ENCODE measurements at places on chromosomes 2 and 18. TPM values are rescaled to one million over a fixed set of nuclear protein-coding genes. Genes with fewer than 3 reads are reported as not detected.

- H3K4me3 ChIP-seq = no peak overlapping the region
- no peak overlapping the region for H3K27ac ChIP-seq
- no peaks in the 10 kb centered on the region for H3K27me3 ChIP-seq
- H3K36me3 ChIP-seq = no peaks in the 10 kb centered on the region
- no peak for DNase-seq
Observed at GRCh38 chr18:7987284-7987976, 420.3 kb downstream of the PTPRM start.

GRCh38 chr2:38997781-38998180, 108.1 kb downstream of the ARHGEF33 start:
- no peak overlapping the region for H3K4me3 ChIP-seq
- H3K27ac ChIP-seq = no peak overlapping the region
- H3K27me3 ChIP-seq = no peaks in the 10 kb centered on the region
- no peaks in the 10 kb centered on the region for H3K4me1 ChIP-seq

- no peaks in the 10 kb centered on the region for H3K36me3 ChIP-seq
- DNase-seq = no peak
- H3K4me3 ChIP-seq = no peak overlapping the region
- no peak overlapping the region for H3K27ac ChIP-seq
- no peaks in the 10 kb centered on the region for H3K27me3 ChIP-seq
- no peaks in the 10 kb centered on the region for H3K4me1 ChIP-seq
Observed at GRCh38 chr2:65577654-65578053, 145.3 kb upstream of the SPRED2 start.

GRCh38 chr18:45540125-45540524, 75.2 kb upstream of the SLC14A2 start:
- no peak overlapping the region for H3K4me3 ChIP-seq
- H3K27ac ChIP-seq = no peak overlapping the region
- H3K27me3 ChIP-seq = no peaks in the 10 kb centered on the region
- DNase-seq = no peak
- H3K36me3 ChIP-seq = no peaks in the 10 kb centered on the region

- DNase-seq = no peak
- H3K36me3 ChIP-seq = peaks cover 39% of the 10 kb centered on the region
- H3K4me1 ChIP-seq = no peaks in the 10 kb centered on the region
- H3K27ac ChIP-seq = no peak overlapping the region
- H3K4me3 ChIP-seq = no peak overlapping the region
- H3K27me3 ChIP-seq = no peaks in the 10 kb centered on the region
Observed at GRCh38 chr2:11215407-11215806, 60.1 kb downstream of the SLC66A3 start.

DNA sequence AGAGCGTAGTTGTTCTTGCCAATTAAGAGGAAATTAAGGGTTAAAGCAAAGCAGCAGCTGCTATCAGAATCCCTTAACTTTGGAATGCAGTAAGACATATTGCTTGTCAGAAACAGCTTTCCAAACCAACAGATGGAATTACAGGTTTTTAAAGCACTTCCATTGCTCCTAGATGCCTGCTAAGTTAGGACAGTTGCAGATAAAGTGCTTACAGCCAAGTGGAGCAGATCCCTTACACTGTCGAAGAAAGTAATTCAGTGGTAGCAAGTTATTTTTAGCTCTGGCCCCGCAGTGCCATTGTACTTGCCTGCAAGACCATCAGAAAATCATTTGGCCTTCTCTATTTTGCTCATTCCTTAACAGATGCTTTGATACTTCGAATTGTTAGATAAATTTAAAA, 5.4 kb downstream of the PDK1 start:
- no peak overlapping the region for H3K4me3 ChIP-seq
- H3K27ac ChIP-seq = no peak overlapping the region
- H3K36me3 ChIP-seq = peaks cover 41% of the 10 kb centered on the region
- H3K4me1 ChIP-seq = peaks cover 11% of the 10 kb centered on the region

DNA sequence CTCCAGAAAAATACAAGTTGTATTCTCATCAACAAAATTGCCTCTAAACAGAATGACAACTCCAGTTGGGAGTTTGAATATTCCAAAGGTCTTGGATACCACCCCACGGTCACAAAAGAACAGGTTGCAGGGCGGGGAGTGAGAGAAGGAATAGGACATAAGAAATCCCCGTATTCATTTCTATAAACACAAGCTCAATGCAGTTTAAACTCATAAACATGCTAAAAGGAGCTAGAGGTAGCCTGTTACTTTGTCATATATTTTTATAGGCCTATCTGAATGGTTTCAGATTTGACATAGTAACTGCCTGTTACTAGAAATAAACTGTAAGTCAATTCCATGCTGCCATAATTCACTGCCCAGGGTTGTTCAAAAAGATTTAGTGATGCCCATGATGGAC, 567.5 kb downstream of the BCL11A start:
- no peaks in the 10 kb centered on the region for H3K36me3 ChIP-seq
- DNase-seq = no peak
- no peak overlapping the region for H3K4me3 ChIP-seq
- no peak overlapping the region for H3K27ac ChIP-seq
- no peaks in the 10 kb centered on the region for H3K4me1 ChIP-seq

DNA sequence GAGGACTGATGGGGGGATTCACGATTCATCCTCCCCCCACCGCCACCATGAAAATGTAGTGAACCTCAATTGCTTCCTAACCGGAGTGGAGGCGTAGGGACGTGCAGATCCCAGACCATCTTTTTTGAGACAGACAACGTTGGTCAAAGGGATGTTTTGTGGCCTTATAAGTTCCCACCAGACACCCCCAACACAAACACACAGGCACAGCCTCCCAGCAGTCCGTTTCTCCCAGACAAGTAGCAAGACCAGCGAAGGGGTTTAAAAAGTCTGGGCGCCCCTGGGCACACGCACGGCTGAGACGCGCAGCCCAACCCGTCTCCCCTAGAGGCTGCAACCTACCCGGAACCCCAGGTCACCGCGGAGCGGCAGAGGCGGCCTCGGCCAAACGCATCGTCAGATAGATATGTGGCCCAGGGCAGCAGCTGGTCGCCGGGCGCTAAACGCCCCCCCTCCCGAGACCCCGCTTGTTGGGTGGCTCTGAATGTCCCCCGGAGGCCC, 1.3 kb downstream of the GBX2 start:
- H3K27me3 ChIP-seq = peaks cover 80% of the 10 kb centered on the region
- no peaks in the 10 kb centered on the region for H3K36me3 ChIP-seq
- no peaks in the 10 kb centered on the region for H3K4me1 ChIP-seq
- H3K27ac ChIP-seq = no peak overlapping the region

DNA sequence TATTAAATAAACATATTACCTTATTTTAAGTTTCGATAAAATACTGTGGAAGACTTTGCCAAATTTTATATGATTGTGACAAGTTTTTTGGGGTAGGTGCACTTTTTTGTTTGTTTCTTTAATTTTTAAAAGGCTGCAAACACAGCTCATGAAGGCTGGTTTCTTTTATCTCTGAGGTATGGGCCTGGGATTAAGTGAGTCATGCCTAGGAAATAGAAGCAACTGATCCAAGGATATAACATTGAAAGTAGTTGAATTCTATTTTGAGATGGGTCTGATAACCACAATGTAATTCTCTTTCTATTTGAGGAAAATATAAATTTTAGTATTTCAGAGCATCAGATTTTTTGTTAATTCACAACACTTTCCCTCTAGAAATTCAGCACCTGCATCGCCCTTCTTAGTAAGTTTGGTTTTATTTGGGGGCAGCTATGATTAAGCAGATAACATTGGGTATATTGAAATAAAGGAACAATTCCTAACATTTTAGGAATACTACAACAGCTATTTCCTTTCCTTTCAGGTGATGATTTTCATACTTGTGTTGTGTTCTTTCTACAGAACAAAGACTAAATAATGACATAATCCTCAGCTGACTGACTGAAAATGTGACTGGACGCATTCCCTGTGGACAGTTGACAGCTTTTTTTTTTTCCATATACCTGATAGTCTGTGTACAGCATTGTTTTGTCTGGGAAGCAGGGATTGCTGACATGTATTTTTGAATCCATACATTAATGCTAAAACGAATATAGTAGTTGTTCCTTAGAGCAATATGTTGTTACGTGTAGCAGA, 16.8 kb downstream of the RBM45 start:
- H3K27me3 ChIP-seq = no peaks in the 10 kb centered on the region
- no peak overlapping the region for H3K27ac ChIP-seq

GRCh38 chr18:68769461-68769860, 28.4 kb upstream of the CCDC102B start:
- H3K4me3 ChIP-seq = no peak overlapping the region
- H3K36me3 ChIP-seq = no peaks in the 10 kb centered on the region
- no peaks in the 10 kb centered on the region for H3K27me3 ChIP-seq
- no peaks in the 10 kb centered on the region for H3K4me1 ChIP-seq

DNA sequence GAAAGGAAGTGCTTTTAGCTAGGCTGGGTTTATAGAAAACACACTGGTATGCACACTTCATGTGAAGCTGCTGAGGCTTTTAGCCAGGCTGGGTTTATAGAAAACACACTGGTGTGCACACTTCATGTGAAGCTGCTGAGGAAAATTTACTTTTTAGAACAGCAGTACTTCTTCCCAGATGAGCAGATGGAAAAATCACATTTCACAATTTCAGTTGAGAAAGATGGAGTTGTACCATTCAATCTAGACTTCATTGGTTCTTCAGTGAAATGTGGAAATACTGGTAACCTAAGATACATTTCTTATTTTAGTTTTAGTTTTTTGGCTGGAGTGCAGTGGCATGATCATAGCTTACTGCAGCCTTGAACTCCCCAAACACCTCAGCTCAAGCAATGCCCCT, 11.1 kb downstream of the SNTG2 start:
- peaks cover 9% of the 10 kb centered on the region for H3K27me3 ChIP-seq
- no peak for DNase-seq
- H3K27ac ChIP-seq = no peak overlapping the region
- no peaks in the 10 kb centered on the region for H3K36me3 ChIP-seq

GRCh38 chr2:101038455-101039255, 36.6 kb downstream of the RPL31 start:
- H3K27me3 ChIP-seq = no peaks in the 10 kb centered on the region
- DNase-seq = no peak
- no peak overlapping the region for H3K27ac ChIP-seq
- no peaks in the 10 kb centered on the region for H3K36me3 ChIP-seq
- H3K4me3 ChIP-seq = no peak overlapping the region
- H3K4me1 ChIP-seq = no peaks in the 10 kb centered on the region

TNFAIP6 gene
- not detected for total RNA-seq

STARD6 gene
- total RNA-seq = not detected

SLC8A1 gene
- total RNA-seq = 0.19 TPM

GALNT1 gene
- 32.7 TPM for total RNA-seq

VAMP8 gene
- 97.9 TPM for total RNA-seq

PSMA8 gene
- 0.83 TPM for total RNA-seq

OTOS gene
- total RNA-seq = not detected
